ENCODE measurements at places on chromosomes 2 and 18.

GRCh38 chr2:239177325-239177724, 223.5 kb downstream of the HDAC4 start:
- DNase-seq, result no peak

DNA sequence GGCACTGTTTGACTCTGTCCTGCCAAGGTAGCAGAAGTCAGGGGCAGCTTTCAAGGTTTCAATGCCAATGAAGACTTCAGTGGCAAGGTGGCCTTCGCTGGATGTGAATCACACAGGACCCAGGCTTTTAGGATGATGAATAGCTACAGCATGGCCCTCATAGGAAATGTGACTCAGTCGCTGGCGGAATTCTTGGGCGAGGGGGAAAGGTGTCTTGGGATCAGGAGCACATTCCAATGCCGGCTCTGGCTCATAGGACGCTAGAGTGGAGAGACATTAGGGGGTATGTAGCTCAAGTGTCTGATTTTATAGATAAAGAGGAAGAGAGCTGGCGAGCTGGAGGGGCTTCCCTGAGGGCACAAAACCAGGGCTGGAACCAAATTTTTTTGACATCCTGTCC, 68.6 kb downstream of the SMIM21 start:
- no peak for DNase-seq

DNA sequence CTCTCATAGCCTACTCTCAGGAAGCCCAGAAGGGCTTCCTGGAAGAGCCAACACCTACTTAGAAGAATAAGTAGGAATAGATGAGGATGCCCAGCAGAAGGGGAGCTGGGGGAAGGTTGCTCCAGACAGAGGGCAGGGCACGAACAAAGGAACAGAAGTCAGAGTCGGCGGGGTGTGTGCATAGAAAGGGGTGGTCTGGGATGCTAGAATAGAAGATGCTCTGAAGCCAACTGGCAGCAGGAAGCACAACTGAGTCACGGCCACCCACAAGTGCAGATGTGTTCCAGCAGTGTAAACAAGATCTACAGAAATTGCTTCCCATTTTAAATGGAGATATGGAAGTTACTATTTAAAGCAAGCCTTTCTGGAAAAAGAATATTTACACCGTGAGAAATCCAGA, 131.0 kb downstream of the ZNF532 start:
- no peak for DNase-seq

- DNase-seq, result no peak
Measured at GRCh38 chr2:199466692-199467065, 8.9 kb upstream of the SATB2 start.

Data from A549 (cell line).